ENCODE measurements at places on chromosomes 3 and 15.

DNA sequence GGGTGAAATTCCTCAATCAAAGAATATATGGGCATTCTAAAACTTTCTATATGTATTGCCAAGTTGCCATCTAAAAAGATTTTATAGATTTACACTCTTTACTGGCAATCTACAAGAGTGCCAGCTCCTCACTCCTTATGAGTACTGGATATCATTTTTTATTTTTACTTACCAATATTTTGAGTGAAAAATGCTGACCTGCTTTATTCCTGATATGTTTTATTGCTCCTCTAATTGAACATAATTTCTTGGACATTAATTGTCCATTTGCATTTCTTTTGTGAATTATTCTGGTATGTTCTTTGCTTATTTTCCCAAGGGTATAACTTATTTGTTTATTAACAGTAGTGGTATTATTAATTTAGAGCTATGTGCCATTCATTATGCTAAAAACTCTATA is 96.8 kb downstream of the ECT2 start:
- DNase-seq: no peak

GRCh38 chr3:133992381-133992780 is 37.3 kb downstream of the SLCO2A1 start:
- no peak for DNase-seq

- DNase-seq: no peak
Measured at GRCh38 chr3:132662212-132662611, 2.1 kb downstream of the UBA5 start.

DNA sequence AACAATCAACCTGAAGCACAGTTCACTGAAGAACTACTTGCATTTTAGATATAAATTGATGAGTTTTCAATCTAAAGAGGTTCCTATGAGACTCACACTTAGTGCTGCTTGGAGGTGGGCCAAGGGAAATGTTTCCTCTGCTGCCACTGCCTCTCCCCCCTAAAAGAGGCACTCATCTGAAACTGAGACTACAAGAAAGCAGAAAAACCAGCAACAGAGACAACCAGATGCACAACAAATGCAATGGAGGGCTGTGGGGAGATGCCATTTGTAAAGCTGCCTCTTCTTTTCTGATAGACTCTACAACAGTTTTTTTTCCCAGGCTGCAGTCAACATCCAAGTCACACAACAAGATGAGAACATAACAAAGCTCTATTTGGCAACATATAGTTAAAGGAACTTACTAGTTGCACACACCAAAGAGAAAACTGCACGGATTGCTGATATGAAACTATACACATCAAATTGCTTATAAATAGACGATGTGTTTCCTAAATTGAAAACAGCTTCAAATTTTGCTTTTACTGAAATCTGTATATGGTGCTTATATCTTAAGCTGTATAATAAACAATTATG is 11.0 kb downstream of the TSPAN3 start:
- no peak for DNase-seq

- DNase-seq: no peak
Measured at GRCh38 chr15:61613729-61614128, 384.6 kb upstream of the RORA start.

GRCh38 chr3:4948395-4948794 is 30.8 kb upstream of the BHLHE40 start:
- no peak for DNase-seq

DNA sequence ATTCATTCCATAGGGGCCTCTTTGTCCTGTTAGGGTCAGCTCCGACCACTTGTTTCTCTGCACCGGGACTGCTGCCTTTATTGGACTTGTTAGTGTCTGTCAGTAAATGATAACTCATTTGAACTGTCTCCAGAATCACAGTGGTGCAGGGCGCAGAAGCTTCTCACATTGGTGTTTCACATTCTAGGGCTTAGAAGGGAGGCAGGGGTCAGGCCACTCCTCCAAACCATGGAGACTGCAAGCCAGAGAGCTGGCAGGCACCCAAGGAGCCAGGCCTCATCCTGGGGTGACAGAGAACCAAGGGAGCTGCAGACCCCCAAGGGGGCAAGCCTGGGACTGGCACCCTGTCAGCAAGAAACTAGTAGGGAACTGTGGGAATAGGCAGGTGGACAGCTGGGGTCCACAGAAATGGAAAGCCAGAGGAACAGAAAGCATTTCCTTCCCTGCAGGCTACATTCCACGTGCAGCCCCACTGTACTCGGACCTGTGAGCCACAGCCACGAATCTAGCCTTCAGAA is 49.1 kb downstream of the CCNL1 start:
- DNase-seq: no peak

DNA sequence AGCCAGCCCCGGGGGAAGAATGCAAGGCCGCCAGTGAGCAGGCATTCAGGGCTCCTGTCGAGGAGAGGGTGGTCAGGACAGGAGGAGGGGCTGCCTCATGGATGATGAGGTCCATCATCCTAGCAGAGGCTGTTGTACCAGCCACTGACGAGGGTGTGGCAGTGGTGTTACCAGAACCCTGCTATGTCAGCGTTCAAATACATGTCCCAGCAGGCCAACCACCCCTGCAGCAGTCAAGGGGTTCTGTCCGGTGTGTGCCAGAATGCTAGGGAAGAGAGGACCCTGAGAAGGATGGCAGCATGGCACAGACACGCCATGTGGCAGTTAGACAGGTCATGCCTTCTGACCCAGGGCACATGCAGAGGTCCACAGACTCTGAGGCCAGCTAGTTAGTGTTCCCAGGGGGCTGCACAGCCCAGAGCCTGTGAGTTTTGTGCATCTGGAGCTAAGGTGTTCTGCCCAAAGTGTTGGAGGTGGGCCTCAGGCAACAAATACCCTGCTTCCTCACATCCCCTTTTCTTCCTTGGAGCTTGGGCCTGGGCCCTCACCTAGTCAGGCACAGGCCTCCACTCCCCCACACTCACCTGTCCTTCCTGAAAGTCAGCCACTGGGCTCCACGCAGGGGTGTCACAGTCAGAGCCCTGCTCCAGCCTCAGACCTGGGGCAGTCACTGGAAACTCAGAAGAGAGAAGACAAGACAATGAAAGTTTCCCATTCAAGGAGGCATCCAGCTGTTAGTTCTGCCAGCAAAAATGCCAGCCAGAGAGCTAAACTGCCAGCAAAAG is 7.8 kb downstream of the PAK6 start:
- no peak for DNase-seq

DNA sequence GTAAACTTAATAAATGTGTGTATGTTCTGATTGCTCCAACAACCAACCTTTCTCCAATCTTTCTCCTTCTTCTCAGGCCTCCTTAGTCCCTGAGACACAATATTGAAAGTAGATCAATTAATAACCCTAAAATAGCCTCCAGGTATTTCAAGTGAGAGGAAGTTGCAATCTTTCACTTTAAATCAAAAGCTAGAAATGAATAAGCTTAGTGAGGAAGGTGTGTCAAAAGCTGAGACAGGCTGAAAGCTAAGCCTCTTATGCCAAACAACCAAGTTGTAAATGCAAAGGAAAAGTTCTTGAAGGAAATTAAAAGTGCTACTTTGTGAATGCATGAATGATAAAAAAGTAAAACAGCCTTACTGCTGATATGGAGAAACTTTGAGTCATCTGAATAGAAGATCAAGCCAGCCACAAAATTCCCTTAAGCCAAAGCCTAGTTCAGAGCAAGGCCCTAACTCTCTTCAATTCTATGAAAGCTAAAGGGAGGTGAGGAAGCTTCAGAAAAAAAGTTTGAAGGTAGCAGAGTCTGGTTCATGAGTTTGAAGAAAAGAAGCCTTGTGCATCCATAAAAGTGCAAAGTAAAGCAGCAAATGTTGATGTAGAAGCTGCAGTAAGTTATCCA is 38.6 kb downstream of the CCDC80 start:
- no peak for DNase-seq

DNA sequence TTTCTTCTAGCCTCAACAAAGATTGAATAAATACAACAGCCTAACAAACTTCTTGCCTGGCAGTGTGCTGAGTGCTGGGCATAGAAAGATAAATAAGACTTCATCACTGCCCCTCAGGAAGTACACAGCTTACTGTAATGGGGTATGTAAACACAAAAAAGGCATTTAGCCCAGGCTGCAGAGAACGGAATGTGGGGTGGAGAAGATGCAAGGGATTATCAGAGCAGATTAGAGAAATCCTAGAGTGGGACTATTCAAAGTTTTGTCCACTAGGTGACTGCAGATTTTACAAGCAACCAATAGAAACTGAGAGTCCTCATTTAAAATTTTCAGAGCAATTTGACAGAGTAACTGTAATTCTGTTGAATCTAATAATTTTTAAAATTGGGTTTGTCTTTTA is 35.4 kb upstream of the TSC22D2 start:
- DNase-seq: no peak

GRCh38 chr3:25863011-25863415 is 73.1 kb downstream of the OXSM start:
- DNase-seq: no peak

DNA sequence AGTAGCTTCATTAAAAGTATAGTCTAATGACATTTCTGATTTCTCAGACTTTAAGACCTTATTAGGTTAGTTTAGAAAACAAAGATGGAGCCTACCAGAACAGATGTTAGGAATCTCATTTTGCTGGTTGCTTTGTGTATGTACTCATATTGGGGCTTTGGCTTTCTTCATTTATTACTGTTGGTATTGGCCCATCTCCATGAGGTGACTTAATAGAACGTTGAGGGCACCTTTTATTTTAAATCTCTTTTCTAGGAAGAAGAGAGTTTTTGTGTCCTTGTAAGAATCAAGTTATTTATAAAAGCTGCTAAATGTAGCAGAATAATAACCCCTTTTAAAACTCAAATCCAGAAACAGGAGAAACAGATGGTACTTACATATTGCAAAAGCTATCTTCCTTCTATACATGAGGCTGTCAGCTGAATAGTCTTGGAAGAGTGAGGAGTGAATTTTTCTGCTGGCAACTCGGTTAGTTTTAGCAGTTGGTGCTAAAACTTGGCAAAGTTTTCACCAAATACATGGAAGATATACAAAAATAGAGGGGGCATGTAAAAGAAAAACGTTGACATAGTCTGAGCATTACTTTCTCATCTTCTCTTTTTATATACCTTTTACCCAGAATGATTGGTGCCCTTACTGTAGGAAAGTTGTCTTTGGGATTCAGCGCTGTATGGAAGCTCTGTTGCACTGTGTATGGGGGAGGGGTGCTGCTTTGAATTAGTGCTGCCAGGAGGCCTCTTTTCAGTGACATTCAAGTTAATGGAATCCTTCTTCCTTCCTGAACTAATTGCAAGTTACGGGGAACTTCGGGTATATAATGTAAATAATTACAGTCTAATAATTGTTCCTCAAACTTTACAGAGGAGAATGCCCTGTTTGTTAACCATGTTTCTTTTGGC is 35.8 kb downstream of the CTNNB1 start:
- DNase-seq: peak; percentile 40

DNA sequence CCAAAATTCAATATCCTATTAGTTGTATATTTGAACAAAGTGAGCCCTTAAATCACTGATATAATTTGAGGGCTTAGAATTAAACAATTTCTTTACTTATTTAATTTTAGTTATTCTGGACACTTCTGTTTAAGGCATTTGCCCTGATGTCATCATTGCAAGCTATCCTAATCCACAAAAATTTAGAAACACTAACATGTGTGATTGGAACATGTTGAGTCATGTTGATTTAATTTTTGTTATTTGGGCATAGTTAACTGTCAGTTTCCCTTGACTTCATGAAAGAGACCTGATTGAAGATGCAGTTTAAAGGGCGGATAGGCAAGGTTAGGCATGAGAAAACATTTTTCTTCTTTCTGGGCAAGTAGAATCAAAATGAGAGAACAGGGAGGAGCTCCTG is 682.6 kb downstream of the ROBO1 start:
- no peak for DNase-seq

DNA sequence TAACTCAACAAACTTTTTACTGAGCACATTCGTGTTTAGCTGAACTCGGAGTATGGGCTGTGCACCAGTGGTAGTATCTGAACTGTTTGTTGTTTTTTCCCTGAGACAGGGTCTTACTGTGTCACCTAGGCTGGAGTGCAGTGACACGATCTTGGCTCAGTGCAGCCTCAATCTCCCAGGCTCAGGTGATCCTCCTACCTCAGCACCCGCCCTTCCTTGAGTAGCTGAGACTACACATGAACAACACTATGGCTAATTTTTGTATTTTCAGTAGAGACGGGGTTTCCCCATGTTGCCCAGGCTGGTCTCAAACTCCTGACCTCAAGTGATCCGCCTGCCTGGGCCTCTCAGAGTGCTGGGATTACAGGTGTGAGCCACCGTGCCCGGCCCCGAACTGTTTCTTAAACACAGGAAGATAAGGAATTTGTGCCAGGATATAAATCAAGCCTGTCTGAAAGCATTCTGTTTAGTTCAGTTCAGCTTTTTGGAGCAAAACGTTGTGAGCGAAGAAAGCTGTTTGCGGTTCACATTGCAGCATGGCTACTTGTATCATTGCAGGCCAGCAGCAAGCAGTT is 40.4 kb upstream of the SKOR1 start:
- DNase-seq: no peak

DNA sequence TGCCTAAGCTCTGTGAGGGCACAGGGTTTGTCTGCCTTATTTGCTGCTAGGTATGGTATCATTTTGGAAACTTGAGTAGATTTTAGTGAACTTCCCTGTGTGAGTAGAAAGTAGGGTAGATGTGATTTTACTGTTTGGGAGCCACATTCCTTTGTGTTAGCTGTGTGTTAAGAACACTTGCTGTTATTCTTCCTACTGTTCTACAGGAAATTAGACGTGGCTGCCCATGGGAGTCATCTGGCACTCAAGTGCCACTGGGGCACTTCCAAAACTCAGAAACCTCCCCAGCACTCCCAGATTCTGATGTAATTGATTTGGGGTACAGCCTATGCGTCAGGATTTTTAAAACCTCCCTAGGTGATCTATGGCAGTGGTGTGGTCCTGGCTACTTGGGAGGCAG is 369.9 kb upstream of the C2CD4B start:
- DNase-seq: no peak

DNA sequence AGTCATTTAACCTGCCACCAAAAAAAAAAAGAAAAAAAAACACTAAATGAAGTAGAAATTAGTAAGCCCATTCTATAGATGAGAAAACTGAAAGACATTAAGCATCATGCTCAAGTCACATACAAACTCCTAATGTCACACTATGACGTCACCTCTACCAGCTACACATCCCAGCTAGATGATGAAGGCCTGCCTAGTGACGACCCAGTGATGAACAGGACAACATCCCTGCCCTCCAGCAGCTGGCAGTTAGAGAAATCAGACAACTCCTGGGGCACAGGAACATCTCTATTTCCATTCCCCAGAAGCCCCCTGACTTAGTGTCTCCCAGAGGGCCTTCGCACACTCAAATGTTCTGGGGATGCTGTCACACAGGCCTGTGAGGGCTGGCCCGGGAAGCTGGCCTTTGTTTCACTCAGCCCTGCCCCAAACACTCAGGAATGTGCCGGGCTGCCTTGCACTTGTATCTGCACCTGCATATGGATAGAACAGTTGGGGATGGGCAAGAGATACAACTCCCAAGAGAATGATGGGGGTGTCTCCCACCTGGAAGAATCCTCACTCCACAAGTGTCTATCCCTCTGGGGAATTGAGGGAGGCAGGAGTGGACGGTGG is 7.0 kb upstream of the HAPLN3 start:
- no peak for DNase-seq

- no peak for DNase-seq
Measured at GRCh38 chr3:114120211-114120610, 58.6 kb downstream of the DRD3 start.
